ENCODE measurements at places on chromosomes 11 and 22.

GRCh38 chr11:100863080-100863581, 176.0 kb downstream of the ARHGAP42 start:
- peak; percentile 78 for DNase-seq

GRCh38 chr11:21866781-21867180, 326.1 kb upstream of the ANO5 start:
- no peak for DNase-seq

- no peak for DNase-seq
Measured at GRCh38 chr11:67356864-67357561, 3.7 kb upstream of the POLD4 start.

DNA sequence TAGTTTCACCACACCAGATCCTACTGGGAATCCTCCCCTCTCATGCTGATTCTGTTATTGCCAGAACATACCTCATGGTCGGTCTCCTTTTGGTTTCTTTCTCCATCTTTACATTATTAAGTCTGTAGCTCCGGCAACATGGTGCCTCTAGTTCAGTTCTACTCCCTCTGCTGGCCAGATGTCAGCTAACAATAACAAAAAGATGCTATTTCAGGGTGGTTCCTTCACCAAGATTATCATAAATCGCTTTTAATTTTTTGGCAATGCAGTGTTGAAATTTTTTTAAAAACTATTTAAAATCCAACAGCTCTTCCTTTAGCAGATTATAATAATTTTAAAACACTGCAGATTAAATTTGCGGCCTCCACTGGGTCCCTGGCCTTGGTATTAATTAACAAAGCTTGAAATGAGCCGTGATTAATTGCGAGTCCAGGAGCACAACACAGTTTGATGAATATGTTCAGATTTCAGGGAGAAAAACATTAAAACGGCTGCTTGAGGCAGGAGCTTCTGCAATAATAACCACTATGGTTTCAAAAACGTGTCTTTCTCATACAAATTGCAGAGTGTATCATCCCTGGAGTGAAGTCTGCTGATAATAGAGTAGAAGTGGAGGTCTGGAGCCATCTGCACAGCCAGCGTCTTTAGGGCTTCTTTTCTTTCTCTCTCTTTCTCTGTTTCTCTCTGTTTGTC, 492.9 kb upstream of the KIRREL3 start:
- DNase-seq = no peak

- DNase-seq = no peak
Measured at GRCh38 chr11:111039982-111040381, 205.5 kb upstream of the POU2AF2 start.

DNA sequence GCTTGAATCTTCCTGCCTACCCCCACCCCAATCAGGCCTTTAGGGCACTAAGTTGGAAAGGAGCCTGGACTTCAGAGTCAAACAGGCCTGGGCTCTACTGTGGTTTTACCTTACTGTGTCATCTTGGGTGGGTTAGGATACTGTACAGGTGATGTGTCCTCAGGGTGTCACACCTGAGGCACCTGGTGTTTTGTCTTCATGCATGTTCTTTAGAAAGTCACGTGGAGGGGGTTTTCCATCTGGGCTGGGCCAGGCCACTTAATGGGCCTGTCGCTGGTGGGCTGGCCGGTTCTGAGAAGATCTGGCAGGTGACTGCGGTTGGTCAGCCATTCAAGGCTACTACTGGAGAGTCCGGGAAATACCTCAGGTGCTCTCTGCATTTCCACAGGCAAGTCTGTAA, 92.6 kb downstream of the SWAP70 start:
- DNase-seq = no peak

GRCh38 chr11:19220903-19221724, 19.3 kb upstream of the CSRP3 start:
- no peak for DNase-seq

DNA sequence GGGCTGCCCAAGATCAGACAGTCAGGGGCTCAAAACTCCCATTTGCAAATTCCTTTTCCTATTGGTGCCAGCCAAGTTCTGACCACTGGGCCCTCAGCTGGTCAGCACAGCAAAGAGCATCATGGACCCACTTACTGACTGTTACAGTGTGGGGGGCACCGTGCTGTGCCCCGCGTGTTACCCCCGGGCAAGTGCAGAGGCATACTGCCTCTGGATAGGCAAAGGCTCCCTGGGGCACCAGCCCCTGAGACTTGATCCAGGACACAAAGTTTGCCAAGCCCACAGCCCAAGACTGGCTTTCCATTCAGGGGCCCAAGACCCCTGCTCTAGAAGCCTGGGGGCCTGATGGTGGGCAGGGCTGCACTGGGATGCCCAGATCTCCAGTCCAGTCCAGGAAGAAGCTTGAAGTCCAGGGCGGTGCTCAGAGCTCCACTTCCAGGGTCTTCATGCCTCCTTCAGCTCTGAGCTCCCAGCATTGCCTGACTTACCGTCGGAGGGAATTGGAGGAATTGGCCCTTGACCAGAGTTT, 6.6 kb downstream of the LRRC32 start:
- DNase-seq = no peak

DNA sequence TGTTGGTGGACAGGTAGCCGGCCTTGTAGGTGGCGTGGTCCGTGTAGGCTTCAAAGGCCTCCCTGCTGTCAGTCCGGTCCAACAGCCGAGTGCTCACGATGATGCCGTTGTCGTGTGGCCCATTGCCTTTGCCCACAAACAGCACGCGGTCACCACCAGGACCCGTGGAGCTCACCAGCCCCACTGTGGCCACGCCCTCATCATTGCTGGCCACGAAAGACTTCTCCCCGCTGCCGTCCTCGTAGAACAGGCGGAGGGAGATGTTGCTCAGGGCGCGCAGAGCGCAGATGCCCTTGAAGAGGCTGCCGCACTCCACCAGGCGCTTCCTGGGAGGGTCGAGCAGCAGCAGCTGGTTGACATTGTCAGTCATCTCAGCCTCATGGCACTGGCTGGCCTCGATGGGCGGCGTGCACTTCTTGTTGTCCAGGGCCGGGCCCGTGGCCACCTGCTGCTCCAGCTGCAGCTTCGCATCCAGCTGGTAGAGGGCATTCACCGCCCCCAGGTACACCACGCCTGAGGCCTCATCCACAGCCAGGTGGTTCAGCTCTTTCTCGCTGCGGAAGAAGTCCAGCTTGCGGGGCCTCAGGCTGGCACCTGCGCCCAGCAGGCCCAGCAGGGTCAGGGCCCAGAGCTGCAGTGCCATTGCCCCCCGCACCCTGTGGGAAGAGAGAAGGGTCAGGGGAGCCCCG, 17.4 kb downstream of the PLXNB2 start:
- no peak for DNase-seq

DNA sequence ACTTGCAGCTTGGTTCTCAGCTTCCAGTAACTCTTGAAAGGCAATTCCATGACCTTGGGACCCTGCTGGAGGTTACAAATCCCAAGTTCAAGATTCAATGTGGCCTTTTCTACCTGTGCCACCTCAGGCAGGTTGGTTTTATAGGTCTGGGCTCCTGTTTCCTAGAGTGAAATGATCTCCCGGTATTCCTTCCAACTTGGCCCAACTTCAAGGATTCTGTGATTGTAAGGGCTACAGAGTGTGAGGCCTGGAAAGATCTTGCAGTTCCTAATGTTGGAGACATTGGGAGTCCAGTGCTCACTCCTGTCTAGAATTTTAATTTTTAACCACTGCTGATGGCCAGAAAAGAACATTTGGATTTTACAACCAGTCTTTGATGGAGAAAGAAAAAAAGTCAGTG, 91.6 kb downstream of the LDLRAD3 start:
- no peak for DNase-seq

Data from fibroblast of skin of left biceps (primary cell).